ENCODE measurements at places on chromosomes 1 and 21.

DNA sequence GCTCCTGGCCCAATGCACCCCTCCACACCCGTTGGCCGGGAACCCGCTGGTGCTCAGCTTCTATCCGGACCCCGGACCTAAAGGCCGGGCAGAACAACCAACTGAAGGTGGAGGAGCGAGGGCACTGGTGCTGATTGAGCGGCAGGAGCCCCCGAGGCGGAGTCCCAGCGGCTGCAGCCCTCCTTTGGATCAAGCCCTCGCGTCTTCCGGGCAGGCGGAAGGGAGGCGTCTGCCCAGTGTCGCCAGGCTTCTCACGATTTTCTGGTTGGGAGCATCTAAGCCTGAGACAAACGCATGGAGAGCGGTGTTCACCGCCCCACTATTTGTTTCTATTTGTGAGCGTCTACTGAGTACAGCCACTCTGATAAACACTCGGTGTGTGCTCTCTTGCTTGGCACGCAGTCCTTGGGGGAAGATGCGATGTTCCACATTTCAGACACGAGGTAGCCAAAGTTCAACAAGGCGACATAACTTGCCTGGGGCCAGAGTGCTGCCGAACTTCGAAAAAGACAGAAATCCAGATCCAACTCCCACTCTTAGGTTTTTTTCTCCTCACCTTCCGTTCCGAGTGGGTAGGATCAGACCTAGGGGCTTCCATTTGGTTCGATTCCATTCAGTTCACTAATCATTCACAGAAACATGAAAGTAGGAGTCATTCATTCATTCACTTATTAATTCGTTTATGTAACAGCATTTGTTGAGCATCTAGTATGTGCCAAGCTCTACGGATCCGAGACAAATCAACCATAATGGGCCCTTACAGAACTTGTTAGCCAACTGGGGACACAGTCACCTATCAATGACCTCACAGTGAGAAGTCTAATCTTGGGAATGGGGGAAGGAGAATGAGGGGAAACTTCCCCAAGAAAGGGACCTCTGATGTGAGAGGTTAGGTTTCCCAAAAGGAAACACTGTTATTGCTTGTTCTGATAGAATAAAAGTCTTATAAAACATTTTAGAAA, 4.9 kb upstream of the DMRTA2 start:
- no peak for DNase-seq

DNA sequence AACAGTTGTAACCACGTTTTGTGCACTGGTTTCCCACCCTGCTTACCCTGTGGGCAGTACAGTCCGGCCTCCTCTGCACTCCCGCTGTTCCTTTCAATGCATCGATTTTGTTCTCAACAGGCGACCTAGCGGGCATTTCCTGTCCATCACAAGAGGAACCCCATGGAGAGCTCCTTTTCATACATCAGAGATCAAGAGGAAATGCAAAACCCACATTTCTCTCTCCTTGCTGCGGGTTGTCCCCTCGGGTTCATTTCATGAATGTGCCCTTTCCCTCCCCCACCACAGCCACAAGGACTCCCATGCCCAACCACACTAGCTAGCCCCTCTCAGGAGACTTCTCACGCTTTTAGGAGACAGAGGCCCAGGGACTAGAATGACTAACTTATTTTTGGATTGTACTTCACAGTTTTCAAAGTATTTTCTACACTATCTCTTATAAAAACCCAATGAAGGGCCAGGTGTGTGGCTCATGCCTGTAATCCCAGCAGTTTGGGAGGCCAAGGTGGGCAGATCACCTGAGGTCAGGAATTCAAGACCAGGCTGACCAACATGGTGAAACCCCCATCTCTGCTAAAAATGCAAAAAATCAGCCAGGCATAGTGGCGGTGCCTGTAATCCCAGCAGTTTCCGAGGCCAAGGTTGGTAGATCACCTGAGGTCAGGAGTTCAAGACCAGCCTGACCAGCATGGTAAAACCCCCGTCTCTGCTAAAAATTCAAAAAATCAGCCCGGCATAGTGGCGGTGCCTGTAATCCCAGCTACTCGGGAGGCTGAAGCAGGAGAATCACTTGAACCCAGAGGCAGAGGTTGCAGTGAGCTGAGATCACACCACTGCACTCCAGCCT, 18.4 kb downstream of the ATP1A4 start:
- no peak for DNase-seq

GRCh38 chr1:164971391-164971790, 385.1 kb downstream of the LMX1A start:
- no peak for DNase-seq

DNA sequence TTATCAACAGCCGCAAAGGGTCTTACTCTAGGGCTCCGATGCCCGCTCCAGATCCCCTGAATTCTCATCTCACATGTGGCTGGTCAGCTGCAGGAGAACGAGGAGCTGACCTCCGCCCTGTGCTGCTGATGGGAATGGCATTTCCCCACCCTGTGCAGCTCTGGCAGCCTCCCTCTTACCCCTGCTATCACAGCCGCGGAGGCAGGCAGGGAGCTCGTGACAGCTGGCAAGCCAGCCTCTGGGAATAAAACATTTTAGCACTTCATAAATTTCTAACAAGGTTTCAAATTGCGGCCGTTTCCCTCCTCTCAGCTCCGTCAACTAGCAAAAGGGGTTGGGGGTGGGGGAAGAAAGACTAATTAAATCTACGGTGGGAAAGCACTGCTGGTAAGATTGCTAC, 81.1 kb downstream of the DSCAM start:
- DNase-seq = no peak

DNA sequence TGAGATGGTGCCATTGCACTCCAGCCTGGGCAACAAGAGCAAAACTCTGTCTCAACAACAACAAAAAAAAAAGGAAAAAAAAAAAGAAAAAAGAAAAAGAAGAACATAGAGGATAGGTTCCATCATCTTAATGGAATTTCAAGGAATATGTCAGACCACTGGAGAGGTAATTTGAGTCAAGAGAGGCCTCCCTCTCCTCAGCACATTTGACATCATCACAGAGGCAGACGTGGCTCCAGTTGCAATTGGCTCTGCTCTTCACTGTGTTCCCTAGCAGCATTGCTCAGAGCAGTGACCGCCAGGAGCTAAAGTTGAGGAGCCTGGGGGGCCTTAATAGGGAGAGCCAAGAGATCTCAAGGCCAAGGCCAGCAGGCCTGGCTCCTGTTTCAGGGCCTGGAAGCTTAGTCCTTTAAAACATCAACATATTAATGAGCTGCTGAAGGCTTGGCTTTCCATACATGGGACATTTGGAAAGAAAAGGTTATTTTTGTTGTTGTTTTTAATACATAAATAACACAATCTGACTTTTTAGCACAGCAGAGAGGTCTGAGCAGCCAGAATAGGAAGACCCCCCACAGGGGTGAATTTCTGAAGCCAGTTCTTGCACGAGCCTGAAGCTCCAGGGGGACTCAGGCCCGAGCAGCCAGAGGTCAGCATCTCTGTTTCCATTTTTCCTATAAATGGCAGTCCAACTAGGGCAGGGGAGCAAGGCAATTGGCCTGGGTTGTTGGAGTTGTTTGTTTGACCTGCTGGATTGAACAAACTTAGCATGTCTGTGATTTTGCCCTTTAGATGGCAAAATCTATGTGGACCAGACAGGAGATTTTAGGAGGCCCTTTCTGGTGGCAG, 118.3 kb upstream of the FGGY start:
- peak; percentile 46 for DNase-seq

- DNase-seq = no peak
Measured at GRCh38 chr21:16592381-16592780, 862.6 kb downstream of the USP25 start.

GRCh38 chr1:32336963-32337675, 1.1 kb upstream of the MARCKSL1 start:
- DNase-seq = no peak

DNA sequence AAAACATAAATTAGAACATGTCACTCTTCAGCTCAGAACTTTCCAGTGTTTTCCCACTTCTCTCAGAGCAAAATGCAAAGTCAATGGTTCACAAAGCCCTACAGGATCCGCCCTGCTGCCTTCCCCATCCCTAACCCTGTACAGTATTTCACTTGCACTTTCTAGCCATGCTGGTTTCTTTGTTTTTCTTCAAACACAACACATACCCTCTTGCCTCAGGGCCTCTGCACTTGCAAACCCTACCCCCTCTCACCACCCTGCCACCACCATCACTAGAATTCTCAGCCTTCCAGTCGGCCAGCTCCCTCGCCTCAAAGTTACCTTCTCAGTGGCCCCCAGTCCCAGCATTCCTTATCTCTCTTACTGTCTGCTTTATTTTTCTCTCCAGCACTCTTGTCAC, 17.6 kb downstream of the TEX35 start:
- no peak for DNase-seq

- no peak for DNase-seq
Measured at GRCh38 chr1:22273686-22274681, 131.1 kb upstream of the WNT4 start.

- DNase-seq = no peak
Measured at GRCh38 chr1:98761219-98761865, 99.8 kb downstream of the SNX7 start.

DNA sequence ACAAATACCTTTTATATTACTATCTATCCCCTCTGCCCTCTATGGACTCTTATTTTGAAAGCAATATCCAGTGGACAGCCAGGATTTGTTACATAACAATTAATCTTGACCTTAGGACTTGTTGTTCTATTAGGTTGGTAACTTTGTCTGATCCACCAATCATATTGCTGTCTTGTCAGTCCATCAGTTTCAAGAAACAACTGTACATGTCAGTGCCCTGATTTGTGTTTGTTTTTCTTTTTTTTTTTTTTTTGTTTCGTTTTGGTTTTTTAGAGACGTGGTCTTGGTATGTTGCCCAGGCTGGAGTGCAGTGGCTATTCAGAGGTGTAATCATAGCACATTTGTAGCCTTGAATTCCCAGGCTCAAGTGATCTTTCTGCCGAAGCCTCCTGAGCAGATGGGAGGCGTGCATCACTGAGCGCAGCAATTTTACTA, 1.5 kb upstream of the SCP2 start:
- no peak for DNase-seq

GRCh38 chr21:45575304-45575992, 33.2 kb upstream of the SLC19A1 start:
- DNase-seq = no peak

DNA sequence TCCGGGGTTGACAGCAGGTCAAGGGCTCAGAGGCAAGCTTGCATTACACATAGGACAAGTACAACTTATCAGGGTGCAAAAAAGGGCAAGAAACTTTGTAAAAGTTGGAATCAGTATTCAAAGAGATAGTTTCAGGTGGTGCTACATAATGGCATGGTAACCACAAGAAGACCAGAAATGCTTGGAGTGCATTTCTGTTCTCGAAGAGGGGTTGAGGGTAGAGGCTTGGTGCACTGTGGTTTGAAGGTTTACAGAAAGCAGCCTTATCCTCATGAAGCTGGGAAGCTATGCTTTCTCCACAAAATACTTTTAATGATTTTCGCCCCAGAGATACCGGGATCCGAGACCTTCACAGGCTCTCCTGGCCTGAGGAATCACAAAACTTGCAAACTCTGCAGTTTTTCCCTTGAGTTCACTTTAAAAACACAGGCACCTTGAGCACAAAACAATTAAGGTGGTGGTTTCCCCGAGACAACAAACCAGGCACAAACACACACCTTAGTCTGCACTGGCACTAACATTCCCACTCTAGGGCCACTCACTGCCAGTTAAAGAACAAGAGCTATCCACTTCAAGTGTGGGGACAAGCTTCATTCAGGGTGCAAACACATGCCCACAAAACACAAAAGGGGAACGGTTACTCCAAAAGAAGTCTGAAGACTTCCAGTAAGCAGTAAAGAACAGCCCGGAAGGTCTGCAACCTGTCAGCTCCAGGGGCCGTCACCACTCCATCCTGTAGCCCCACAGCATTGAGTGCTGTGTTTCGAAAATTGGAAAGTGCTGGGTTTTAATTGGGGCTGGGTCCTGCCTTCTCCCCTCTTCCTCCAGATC, 29.8 kb upstream of the NFIA start:
- DNase-seq = no peak

GRCh38 chr1:87950369-87950768, 621.7 kb downstream of the LMO4 start:
- DNase-seq = no peak

- DNase-seq = no peak
Measured at GRCh38 chr1:160623227-160623633, 23.6 kb downstream of the SLAMF1 start.

DNA sequence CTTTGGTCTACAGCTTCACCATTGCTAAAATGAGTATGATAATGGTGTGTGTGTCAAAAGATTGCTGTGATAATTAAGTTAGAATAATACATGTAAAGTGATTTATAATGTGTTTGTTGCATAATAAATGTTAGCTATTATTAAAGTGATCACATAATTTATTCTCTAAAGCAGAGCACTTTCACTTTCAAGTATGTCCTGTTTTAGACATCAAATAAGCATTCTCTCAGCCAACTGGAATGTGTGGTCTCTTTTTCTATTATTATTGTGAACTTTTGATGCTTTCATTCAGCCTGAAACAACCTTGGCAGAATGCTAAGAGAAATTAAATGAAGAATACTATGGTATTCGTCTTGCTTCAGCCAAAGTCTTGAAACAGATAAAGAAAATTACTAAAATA, 102.8 kb upstream of the COL11A1 start:
- no peak for DNase-seq

DNA sequence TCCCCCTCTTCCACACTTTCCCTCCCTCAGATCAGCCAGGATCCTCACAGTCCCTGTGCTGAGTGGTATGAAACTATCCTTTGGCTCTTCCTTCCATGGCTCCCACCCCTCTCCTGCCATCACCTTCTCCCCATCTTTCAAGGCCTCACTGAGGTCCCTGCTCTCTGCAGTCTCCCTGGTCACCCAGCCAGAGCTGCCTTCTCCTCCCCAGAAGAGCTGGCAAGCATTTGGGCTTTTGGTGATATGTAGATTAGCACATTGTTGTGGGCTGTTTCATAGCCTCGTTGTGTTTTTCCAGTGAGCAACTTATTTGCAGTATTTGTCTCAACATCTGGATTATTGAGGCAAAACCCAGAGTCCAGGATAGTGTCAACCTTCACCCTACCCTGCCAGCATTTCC, 2.2 kb downstream of the CSF1 start:
- DNase-seq = no peak

GRCh38 chr1:85935234-85935633, 221.3 kb downstream of the COL24A1 start:
- no peak for DNase-seq

DNA sequence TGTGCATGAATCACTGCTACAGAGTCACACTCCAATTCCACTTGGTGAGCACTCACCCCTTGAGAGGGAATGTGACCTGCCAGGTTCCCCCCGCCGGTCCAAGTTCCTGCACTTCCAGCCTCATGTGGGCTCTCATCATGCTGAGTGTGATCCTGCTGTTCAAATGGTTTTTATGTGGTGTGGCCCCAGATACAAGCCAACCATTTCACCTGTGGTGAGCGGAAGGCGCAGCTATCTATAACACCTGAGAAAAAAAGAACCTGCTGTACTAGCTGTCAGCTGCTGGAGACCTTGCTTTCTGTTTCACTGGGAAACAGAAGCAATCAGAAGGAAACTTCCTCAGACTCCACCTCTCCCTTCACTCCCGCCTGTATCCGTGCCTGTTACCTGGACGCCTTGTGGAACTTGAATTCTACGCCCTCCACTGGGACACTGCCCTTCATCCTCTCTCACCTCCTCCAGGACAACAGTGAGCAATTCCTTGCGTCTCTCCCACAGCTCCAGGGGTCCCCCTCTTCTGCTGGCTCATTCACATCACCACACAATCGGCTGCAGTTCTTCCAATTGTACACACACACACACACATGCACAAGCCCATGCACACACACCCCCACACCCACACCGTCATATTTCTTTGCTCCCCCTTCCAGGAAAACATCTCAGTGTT, 64.4 kb upstream of the RPL11 start:
- no peak for DNase-seq
